GM23248 (cell line): ENCODE measurements at places on chromosomes 13 and 19. TPM values are rescaled to one million over a fixed set of nuclear protein-coding genes. Genes with fewer than 3 reads are reported as not detected.

LAIR1 gene
- not detected in 2 replicates for total RNA-seq

DNA sequence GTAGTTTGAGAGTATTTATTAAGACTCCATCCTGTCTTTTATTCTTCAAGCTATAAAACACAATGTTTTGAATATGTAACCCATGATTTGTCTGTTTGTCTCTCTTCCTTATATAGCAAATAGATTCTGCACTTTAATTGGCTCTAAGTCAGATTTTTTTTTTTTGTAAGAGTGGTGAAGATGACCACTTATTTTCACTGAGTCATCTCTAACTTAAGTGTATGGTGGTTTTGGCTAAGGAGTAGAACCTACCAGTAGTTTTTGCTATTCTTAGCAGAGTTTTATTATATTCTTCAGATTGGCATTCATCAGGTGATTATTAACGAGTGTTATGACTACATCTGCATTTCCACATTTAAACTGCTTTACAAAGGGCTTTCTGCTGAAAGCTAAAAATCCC is 194.7 kb downstream of the LMO7 start:
- H3K4me3 ChIP-seq: no peak overlapping the region
- H3K27ac ChIP-seq: peak overlapping the region; percentile 15
- peaks cover 69% of the 10 kb centered on the region for H3K36me3 ChIP-seq
- no peaks in the 10 kb centered on the region for H3K27me3 ChIP-seq

GRCh38 chr13:113638806-113639205 is 19.2 kb downstream of the ATP4B start:
- H3K27me3 ChIP-seq: no peaks in the 10 kb centered on the region
- no peak for DNase-seq
- no peak overlapping the region for H3K4me3 ChIP-seq

RFPL4AL1 gene
- not detected in 2 replicates for total RNA-seq

ZNRF4 gene
- not detected in 2 replicates for total RNA-seq

DNA sequence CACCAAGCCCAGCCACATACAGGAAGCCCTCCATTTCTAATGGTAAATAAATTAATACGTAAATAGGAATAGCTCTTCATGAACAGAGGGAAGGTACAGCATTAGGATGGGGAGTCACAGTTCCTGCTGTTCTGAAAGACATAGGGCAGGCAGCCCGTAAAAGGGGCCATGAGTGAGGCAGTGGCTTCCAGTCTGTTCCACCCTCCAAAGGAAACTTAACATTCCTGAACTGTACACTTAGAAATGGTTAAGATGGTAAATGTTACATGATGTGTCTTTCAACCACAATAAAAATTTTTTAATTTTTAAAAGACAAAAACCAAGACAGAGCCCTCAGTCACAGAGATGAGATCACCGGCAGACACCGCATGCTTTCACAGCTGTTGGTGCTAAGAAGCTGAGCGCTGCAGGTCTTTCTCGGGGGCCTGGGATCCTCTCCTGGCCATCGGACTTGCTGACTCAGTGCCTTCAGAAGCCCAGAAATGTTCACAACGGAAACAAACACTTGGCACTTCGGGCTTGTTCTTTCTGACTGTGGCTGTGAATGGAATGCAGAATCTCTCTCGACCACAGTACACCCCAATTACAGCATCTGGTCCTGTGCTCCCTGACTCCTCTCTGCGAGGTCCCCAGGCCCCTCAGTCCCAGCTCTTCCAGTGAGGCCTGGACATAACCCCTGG is 36.4 kb downstream of the EPS15L1 start:
- peaks cover 9% of the 10 kb centered on the region; the same call in 1 of the 2 replicates for H3K36me3 ChIP-seq
- peak overlapping the region; percentile 71 for H3K27ac ChIP-seq
- no peaks in the 10 kb centered on the region for H3K27me3 ChIP-seq
- no peak overlapping the region for H3K4me3 ChIP-seq

DNA sequence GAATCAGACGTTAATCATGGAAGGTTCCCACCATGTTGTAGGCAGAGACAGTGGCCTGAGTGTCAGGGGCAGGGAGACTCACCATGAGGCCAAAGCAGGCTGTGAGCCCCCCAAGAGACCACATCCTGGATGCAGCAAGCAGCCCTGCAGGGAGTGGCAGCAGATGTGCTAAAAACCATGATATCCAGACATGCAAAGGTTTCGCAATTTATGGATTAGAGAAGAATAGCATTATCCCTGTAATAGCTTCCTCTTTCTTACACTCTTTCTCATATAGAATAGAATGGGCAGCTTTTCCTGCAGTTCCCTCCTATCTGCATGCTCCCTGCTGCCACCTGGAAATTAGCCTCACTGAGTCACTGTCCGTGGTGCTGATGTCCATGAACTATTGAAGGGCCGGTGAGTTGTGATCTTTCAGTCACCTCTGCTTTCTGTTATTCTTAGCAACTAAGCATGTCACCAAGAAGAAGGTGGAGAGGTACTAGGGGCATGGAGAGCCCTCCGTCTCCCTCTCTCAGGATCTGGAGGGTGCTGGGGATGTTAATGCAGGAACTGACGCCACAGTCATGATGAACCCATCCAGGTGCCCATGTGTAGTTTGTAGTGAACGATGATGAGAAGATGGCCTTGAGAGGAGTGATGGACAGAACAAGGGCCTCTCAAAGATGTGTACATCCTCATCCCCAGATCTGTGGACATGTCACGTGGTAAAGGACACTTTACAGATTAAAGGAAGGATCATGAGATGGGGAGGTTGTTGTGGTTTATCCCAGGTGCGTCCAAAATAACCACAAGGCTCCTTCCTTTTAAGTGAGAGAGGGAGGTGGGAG is 9.9 kb downstream of the CEACAM4 start:
- H3K27ac ChIP-seq: no peak overlapping the region
- peak; percentile 44 for DNase-seq
- H3K27me3 ChIP-seq: no peaks in the 10 kb centered on the region
- H3K36me3 ChIP-seq: no peaks in the 10 kb centered on the region

NCR1 gene
- total RNA-seq: not detected in 2 replicates

DNA sequence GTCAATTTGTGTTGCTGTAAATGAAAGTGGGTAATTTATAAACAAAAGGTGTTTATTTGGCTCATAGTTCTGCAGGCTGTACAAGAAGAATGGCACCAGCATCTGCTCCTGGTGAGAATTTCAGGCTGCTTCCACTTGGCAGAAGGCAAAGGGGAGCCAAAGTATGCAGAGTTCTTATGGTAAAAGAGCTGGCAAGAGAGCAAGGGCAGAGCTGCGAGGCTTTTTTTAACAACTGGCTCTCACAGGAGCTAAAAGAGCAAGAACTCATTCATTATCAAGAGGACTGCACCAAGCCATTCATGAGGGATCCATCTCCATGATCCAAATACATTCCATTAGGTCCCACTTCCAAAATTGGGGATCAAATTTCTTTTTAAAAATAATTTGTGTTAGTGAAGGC is 1712.7 kb downstream of the SLITRK5 start:
- H3K27me3 ChIP-seq: no peaks in the 10 kb centered on the region
- no peaks in the 10 kb centered on the region for H3K4me1 ChIP-seq
- H3K27ac ChIP-seq: no peak overlapping the region
- no peak overlapping the region for H3K4me3 ChIP-seq
- DNase-seq: no peak

DNA sequence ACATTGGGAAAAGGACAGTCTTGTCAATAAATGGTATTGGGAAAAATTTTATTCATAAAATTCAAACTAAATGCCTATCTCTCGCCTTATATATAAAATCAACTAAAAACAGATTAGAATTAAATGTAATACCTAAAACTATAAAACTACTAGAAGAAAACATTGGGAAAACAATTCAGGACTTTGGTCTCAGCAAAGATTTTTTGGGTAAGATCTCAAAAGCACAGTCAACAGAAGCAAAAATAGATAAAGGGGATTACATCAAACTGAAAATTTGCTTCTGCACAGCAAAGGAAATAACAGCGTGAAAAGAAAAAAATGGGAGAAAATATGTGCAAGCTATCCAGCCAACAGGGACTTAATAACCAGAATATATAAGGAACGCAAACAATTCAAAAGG is 24.3 kb upstream of the ZC3H13 start:
- no peak overlapping the region for H3K4me3 ChIP-seq
- no peaks in the 10 kb centered on the region for H3K4me1 ChIP-seq
- no peaks in the 10 kb centered on the region for H3K27me3 ChIP-seq
- no peaks in the 10 kb centered on the region for H3K36me3 ChIP-seq
- no peak overlapping the region for H3K27ac ChIP-seq
- no peak for DNase-seq

DNA sequence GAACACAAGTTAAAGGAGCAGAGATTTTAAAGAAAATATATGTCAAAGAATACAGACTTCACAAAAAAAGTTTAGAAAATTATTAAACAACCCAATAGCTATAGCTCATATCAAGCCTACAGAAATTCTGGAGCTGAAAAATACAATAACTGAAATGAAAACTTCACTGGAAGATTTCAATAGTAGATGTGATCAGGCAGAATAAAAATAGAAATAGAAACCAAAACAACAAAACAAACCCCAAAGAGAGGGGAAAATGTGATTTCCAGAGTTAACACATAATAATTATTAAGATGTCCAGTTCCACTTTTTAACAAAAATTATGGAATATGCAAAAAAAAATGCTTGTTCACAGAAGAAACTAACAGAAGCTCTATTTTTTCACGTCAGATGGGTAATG is 23.6 kb downstream of the LRRC63 start:
- H3K27ac ChIP-seq: no peak overlapping the region
- peaks cover 10% of the 10 kb centered on the region for H3K4me1 ChIP-seq
- H3K36me3 ChIP-seq: no peaks in the 10 kb centered on the region
- no peak for DNase-seq

ZNF578 gene
- 1.5 and 2.2 TPM in 2 replicates for total RNA-seq

GRCh38 chr13:24249624-24250023 is 59.8 kb upstream of the C1QTNF9 start:
- no peaks in the 10 kb centered on the region for H3K36me3 ChIP-seq
- H3K27ac ChIP-seq: no peak overlapping the region
- H3K4me1 ChIP-seq: no peaks in the 10 kb centered on the region
- no peak for DNase-seq

DNA sequence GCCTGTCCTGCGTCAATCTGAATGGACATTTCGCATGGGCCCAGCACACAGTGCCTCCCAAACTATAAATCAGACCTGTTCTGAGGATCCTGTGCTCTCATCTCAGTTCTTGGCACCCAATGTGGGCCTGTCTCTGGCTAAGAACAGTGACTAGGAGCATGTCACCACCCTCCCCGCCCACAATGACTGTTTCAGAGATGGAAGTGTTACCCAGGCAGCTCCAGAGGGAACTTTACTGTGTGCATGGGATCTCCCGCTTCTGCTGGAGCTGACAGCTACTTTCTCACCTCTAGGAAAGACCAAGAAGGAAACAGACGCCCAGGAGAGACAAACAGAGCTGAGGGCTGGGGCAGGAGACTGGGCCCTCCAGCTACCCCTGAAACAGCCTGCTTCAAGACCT is 45.0 kb downstream of the KCTD15 start:
- no peaks in the 10 kb centered on the region for H3K4me1 ChIP-seq
- DNase-seq: no peak
- no peak overlapping the region for H3K27ac ChIP-seq
- H3K4me3 ChIP-seq: no peak overlapping the region

PPAN gene
- total RNA-seq: 39.7 and 47.0 TPM in 2 replicates

GRCh38 chr13:113759525-113760137 is 605 bp downstream of the TMEM255B start:
- no peak overlapping the region for H3K27ac ChIP-seq
- H3K36me3 ChIP-seq: no peaks in the 10 kb centered on the region
- peaks cover 23% of the 10 kb centered on the region for H3K27me3 ChIP-seq
- H3K4me3 ChIP-seq: peak overlapping the region; percentile 81

GRCh38 chr19:50199259-50199555 is 4.2 kb upstream of the MYH14 start:
- H3K4me1 ChIP-seq: no peaks in the 10 kb centered on the region
- peaks cover 22% of the 10 kb centered on the region for H3K27me3 ChIP-seq
- no peak overlapping the region for H3K27ac ChIP-seq
- H3K4me3 ChIP-seq: no peak overlapping the region
- no peak for DNase-seq

DNA sequence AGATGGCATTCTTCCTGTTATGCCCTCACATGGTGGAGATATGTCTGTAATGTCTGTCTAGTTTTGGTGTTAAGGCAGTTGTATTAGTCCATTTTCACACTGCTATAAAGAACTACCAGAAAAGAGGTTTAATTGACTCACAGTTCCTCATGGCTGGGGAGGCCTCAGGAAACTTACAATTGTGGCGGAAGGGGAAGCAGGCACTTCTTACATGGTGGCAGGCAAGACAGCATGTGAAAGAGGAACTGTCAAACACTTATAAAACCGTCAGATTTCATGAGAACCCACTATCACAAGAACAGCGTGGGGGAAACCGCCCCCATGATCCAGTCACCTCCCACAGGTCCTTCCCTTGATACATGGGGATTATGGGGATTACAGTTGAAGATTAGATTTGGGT is 3.2 kb downstream of the ZNF441 start:
- no peaks in the 10 kb centered on the region for H3K36me3 ChIP-seq
- no peak for DNase-seq
- H3K27ac ChIP-seq: no peak overlapping the region
- H3K4me3 ChIP-seq: no peak overlapping the region

DNA sequence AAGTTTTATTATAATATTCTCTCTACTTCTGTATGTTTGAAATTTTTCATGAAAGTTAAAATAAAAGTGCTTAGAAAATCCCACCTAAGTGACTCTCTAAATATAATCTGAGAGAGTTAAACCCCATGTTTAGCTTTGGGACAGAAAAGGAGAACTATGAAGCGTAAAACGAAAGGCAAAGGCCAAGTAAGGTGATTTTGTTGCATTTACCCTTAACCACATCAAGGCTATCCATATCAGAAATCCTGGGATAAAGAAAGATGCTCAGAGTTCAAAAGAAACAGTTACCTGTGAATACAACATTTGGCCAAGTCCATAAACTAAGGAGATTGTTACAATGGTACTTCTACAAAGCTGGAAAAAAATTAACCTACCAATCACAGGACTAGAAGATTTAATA is 31.3 kb downstream of the UBL3 start:
- no peak for DNase-seq
- H3K36me3 ChIP-seq: no peaks in the 10 kb centered on the region

- no peaks in the 10 kb centered on the region for H3K27me3 ChIP-seq
- no peak overlapping the region for H3K4me3 ChIP-seq
- no peak overlapping the region for H3K27ac ChIP-seq
- DNase-seq: no peak
These were observed 390.9 kb upstream of the SGCG start for GRCh38 chr13:22789916-22790315.

- no peak overlapping the region for H3K4me3 ChIP-seq
- H3K27ac ChIP-seq: no peak overlapping the region
- no peaks in the 10 kb centered on the region for H3K4me1 ChIP-seq
- H3K36me3 ChIP-seq: no peaks in the 10 kb centered on the region
- DNase-seq: no peak
These were observed 168.3 kb upstream of the TSHZ3 start for GRCh38 chr19:31517224-31518180.

IGSF23 gene
- not detected in 2 replicates for total RNA-seq

DNA sequence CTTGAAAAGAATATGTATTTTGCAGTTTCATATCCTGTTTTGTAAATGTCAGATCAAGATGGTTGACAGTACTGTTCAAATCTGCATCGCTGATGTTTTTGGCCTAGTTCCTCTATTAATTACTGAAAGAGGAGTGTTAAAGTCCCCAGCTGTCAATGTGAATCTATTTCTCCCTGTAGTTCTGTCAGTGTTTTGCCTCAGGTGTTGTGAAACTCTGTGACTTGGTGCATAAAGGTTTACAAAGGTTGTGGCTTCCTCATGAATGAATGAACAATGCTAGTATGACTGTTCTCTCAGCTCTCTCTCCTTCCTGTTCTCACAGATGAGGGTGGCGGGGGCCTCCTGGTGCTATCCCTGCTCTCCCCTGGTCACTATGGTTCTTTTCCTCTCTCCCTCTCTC is 142.4 kb downstream of the MYCBP2 start:
- H3K27ac ChIP-seq: no peak overlapping the region
- H3K4me3 ChIP-seq: no peak overlapping the region
- H3K4me1 ChIP-seq: no peaks in the 10 kb centered on the region
- no peak for DNase-seq
- H3K27me3 ChIP-seq: no peaks in the 10 kb centered on the region
- H3K36me3 ChIP-seq: peaks cover 56% of the 10 kb centered on the region
